Iris pigment epithelial cell (primary cell): ENCODE measurements at places on chromosomes 12 and 14.
A peak's percentile ranks its signal among the peaks of the same experiment; 100 is the strongest.

DNA sequence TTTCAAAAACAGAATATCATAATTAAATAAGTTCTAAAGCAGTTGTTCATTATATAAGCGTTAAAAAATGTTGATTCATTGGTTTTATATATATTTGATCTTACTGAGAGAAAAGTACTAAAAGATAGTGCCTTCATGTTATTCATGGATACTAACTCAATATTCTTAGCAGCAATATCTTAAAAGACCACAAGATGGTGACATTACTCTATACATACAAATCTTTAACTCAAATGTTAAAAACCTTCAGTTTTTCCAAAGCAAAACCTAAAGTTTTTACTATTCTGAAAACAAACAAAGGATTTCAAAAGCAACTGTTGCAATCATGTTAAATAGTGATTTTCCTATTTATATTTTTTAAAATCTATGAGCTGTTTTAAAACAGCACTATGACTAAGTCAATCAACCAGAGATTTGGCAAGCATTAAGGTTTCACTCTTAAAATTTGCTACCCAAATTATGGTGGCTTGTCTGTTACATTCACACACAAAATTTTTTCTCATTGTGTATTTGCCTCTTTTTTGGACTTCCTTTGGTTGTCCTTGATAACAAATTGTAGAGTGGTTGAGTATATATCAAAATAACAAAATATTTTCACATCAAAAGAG, 50.1 kb upstream of the RERGL start:
- peak; percentile 30 for DNase-seq

GRCh38 chr12:117517219-117517739, 155.9 kb upstream of the NOS1 start:
- no peak for DNase-seq

DNA sequence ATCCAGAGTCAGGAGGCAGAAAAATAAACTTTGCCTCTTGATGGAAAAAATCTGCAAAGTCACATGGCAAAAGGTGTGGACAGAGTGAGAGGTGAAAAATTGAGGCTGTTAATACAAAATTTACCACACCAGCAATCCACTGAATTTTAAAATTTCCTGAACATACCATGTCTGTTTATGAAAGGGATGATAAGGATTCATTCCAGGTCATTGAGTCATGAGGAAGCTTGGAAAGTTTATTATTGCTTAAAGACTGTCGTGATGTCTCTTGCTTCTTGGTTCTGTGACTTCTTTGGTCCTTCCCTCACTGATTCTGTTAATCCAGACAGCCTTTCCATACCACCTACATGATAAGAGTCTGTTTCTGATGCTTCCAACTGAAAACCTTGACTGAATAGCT, 73.2 kb downstream of the TTC6 start:
- DNase-seq, result peak; percentile 76

DNA sequence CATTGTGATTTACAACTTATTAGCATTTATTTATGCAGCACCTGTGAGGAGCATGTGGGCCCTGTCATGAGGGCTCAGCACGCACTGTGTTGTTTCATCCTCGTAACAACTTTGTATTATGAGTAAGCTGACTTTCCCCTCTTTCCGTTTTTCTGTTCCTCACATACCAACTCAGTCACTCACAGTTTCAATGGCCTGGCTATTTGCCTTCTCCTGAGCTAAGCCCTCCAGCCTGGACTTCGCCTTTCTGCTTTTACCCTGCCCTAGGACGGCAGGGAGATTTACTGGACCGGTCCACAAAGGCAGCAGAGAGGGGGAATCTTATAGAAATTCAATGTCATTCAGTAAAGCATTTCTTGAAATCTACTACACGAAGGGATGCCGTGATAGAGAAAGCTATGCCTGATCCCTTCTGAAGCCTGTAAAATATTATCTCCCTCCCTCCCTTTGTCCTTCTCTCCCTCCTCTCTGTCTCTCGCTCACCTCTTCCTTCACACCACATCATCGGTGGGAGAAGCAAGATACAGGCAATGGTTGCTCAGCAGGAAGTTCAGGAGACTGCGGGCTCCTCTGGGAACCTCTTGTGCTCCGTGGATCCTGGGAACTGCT, 219.2 kb upstream of the TBX3 start:
- DNase-seq, result peak; percentile 89

- DNase-seq, result peak; percentile 16
These were observed 501.5 kb upstream of the TBX3 start for GRCh38 chr12:115185506-115185905.

- no peak for DNase-seq
These were observed 89.3 kb downstream of the SLCO1B1 start for GRCh38 chr12:21220266-21220665.

DNA sequence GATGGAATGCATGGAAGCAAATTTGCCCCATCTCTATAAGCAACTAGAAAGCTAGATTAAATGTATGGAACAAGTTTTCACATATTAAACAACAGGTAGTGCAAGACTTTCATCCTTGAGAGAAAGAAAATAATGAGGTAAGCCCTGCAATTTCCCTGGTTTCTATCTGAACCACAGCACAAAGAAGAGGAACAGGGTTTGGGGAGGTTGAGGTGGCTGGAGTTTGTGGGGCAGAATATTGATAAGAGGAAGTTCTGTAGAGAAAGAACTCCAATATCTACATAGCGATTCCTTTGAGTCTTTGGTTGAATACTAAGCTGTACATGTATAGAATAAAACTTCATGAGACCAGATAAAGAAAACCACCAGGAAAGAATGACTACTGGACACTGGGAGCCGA, 96.3 kb upstream of the CCND2 start:
- DNase-seq, result no peak

- no peak for DNase-seq
These were observed 195.0 kb downstream of the SLC5A8 start for GRCh38 chr12:101015044-101015443.

DNA sequence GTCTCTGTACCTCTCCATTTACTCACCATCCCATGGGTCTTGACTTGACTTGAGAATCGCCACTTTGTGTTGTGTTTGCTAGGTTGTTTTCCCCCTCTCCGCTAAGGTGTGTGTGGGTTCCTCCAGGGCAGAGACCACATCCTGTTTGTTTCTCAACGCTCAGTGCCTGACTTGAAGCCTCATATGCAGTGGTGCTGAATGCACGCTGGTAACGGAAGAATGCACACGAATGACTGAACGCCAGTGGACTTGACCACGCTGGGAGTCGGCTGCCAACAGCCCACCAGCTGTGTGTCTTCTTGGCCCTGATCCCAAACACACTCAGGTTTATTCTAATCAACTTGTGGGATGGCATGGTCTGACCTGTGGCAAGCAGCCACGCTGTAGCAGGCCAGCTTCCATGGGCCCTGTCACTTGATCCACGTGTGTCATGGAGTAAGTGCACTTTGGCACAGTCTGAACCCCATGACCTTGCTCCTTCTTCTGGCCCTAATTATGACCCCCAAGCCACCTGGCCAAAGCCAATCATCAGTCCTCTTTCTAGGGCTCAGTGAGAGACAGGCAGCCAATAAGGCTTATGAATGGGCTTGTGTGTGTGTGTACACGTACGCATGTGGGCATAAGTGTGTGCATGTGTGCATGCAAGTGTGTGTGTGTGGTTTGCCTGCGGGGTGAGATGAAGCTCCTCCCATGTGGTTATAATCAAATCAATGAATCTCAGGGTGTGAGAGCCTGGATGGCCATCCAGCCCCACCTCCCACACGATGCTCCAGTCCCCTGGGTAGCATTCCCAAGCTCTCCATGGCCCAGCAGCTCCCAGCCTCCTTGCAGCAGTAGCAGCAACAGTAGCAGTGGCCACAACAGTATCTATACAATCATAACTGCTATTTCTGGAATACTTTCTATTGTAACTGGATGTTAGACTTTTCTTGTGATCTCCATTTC, 6.4 kb upstream of the TC2N start:
- peak; percentile 70 for DNase-seq

- DNase-seq, result no peak
These were observed 41.9 kb downstream of the BEGAIN start for GRCh38 chr14:100545359-100545758.

- no peak for DNase-seq
These were observed 58.6 kb downstream of the PHETA1 start for GRCh38 chr12:111310076-111310870.

DNA sequence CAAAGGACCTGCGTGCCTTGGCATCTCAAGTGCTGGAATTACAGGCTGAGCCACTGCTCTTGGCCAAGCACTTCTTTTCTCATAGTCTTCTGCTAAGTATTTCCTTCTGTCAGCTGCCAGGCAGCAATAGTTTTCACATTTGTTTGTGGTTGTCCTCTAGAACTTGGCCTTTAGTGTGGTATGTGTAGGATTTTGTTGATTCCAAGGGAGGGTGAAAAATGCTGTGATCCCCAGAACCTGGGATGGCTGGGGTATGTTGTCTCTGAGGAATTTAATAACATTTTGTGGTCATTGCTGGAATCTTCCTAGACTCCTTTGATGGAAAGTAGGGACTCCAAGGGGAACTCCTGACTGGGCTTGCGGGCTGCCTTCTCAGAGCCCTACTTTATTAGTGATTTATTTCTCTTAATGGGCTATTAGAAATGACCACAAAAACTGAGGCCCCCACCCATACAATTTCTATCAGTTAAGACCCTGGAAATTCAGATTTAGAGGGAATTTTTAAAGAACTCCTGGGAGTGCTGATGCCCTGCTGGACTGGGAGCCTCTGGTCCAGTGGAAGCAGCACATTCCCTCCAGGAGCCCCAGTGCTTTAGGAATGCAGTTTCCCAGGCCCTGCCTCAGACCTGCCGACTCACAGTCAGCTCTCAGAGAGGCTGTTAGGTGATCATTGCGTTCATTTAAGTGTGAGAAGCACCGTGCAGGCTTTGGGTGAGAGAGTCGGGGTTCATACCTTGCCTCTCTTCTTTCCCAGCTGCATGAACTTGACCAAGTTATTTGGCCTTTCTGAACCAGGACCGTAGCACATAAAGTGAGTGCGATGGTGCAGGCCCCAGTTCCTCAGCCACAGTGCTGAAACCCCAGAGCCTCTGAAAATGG, 22.7 kb downstream of the TRAF3 start:
- peak; percentile 88 for DNase-seq

DNA sequence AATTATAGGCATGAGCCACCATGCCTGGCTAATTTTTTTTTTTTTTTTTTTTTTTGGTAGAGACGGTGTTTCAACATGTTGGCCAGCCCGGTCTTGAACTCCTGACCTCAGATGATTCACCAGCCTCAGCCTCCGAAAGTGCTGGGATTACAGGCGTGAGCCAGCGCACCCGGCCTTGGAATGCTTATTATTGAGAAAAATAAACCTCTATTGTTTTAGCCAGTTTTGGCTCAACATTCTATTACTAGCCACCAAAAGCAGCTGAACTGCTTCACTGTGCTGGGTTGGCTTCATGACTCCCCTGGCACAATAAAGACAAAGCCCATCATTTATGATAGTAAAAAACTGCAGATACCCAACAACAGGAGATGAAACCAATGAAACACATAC, 93.5 kb upstream of the CEP83 start:
- DNase-seq, result peak; percentile 87

DNA sequence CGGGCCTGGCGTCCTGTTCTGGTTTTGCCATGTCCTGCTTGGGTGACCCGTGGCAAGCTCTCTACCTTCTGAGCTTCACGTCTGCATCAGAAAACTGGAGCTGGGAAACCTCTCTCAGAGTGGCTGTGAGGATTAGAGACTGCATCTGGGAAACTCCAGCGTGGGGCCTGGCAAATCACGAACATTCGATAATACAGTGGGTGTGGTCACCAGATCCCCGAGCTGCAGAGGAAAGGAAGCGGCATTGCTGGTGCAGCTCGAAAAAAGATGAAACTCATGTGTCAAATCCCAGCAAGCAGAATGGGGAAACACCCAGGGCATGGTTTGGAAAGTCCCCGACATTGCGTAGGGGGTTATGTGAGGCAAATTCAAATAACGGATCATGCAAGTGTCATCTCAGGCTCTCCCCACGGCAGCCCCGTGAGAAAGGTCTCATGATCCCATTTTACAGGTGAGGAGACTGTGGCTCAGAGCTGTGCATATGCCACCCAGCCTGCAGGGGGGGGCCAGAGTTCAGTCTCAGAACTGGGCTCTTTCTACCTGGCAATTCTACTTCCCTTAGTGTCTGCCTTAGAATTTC, 98.1 kb upstream of the VRK1 start:
- DNase-seq, result no peak

- no peak for DNase-seq
These were observed 259.2 kb upstream of the NOVA1 start for GRCh38 chr14:26856876-26857518.

DNA sequence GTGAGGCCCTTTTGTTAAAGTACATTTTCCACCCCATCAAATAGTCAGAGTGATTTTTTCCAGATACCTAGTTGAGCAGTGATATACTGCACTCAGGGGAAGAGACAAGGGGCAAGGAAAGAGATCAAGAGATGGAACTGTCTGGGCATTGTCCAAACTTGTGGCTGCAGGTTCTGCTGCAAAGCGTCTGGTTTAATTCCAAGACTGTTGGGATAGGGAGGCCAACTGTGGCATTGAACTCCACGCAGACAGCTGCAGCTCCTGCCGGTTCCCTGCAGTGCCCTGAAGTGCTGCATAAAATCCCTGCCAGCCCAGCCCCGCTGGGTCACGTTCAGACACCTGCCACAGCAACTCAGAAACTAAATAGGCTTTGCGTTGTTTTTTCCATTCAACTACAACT, 30.5 kb downstream of the RPH3A start:
- no peak for DNase-seq

DNA sequence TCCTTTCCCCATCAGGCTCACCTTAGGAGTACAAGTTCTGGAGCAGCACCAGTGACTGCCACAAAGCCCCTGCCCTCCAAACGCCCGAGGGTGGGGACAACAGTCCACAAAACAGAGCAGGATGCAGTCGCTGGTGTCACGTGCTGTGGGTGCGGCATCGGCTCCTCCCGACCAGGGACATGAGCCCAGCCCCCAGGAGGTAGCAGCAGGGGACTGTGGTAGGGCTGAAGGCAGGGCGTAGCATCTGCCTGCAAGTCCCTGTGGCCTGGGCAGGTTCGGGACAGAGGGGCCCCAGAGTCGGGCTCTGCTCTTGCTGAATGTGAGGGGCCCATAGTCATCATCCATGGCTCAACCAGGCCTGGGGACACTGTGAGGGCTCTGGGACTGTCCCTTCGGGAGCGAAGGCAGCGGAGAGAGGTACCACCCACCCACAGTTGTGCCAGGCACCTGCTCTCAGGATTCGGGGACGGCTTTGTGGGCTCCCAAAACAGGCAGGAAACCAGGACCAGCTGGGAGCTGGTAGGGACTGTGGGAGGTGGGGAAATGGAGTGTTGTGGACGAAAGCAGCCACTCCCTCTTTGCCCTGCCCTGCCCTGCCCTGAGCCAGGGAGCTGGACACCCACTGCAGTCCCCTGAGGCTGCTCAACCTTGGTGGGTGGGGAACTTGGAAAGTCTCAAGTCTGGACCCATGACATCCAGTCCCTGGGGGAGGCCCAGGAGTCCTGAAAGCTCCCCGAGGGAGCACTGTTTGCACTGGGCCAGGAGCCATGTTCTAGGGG, 30.7 kb downstream of the FBRSL1 start:
- no peak for DNase-seq

GRCh38 chr12:47838286-47838931, 18.7 kb upstream of the HDAC7 start:
- no peak for DNase-seq

DNA sequence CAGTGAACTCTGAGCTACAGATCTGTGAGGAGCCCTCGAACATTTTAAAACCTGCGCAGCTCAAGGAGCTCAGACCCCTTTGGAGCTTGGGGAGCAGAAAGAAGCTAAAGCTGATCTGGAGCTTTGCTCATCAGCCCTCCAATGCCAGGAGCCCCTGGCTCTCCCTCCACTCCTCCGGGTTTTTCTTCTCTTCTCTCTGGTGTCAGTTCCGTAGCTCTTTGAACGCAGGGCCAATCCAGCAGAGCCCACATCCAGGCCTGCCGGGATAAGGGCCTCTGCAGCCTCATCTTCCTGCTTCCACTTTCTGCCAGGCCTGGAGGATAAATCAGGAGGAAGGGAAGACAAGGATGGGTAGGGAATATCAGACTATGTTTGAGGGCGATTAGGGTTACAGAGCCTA, 6.0 kb downstream of the HOXC4 start:
- no peak for DNase-seq
